ENCODE measurements at places on chromosomes 5 and 9.

DNA sequence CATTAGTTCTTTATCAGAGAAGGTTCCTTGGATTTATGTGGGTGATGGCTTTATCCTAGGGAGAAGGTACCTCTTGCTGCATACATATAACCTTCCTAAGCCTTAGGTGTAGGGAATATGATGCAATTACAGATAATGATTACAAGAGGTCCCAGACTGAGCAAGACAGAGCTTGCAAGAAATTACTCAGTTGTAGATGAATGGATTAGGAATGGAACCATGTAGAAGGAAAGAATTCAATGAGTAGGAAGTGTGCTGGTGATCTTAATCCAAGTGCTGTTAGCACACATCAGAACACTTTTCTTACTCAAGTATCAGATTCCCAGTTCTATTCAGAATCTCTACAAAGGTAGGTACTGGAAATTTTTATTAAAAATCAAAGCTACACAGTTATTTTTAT lies 2.5 kb downstream of the OR13F1 start:
- no peak for DNase-seq

- no peak for DNase-seq
These were observed 185.8 kb downstream of the CD180 start for GRCh38 chr5:67010684-67011409.

DNA sequence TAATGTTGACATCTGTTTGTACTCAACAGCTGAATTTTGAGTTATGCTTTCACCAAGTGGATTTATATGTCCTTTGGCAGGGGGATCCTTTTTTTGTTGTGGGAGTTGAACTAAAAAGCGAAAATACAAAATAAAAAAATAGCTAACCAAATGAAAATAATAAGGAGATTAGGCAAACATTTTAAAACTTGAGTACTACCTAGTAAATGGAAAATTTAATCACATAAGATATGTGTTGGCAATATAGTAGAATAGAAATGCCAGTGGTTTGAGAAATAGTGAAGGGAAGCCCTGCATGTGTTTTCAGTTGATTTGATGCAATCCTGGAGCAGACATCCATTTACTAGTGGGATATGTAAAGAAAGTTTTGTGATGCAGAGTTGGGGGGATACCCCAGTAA lies 98.0 kb downstream of the RASGRF2 start:
- DNase-seq: no peak

- no peak for DNase-seq
These were observed 16.3 kb upstream of the SPINK4 start for GRCh38 chr9:33223696-33224095.

DNA sequence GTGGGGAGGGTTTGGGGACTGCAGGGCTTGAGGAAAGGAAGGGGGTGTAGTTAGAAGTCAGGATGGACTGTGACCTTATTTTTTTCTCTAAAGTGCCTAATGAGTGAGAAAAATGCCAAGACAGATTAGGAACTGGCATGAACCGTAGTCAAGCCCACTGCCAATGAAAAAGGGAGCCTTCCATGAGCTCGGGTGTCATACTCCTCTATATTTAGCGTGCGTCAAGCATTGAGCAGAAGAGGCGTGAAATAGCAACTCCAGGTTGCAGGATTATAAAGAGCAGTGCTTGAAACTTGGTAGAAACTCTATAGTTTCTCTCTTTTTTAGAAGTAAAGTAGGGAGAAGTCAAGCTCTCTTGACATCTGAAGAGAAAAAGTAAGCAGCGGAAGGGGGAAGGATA lies 1.8 kb downstream of the SGCD start:
- DNase-seq: no peak

GRCh38 chr9:27112235-27112634 lies 3.2 kb downstream of the TEK start:
- DNase-seq: no peak

- no peak for DNase-seq
These were observed 372.4 kb downstream of the SEMA5A start for GRCh38 chr5:9173281-9174048.

GRCh38 chr9:121266906-121267650 lies 884 bp upstream of the GSN start:
- DNase-seq: no peak

DNA sequence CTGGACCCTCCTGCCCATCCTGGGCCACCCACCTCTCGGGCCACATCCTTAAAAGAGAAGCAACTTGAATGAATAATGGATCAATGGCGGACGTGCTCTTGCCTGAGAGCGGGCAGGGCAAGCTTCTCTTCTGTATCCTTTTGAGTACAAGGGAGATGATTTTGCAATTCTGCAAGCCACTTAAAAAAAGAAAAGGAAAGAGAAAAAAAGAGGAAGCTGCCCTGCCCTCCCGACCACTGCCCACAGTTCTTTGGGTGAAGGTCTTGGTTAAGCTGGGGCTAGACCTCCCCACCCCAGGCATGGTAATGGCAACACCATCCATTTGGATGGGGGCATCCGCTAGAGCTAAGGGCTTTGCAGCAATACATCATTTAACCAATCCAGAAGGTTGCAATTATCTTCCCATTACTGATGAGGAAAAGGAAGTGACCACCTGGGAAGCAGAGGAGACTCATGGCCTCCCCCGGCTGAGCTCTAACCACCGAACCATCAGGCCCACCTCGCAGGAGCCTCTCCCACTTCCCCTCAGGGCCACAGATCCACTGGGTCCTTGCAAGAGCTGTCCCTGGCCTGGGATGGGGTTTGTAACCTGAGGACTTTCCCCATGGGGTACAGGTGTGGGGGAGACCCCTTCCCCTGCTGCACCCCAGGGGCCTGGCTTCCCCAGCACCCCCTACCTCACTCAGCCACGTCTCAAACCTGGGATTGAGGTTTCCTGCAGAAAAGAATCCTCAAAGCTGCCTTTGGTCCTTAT lies 27.8 kb upstream of the LAMC3 start:
- no peak for DNase-seq

GRCh38 chr5:123097871-123098735 lies 9.1 kb downstream of the PRDM6 start:
- no peak for DNase-seq

DNA sequence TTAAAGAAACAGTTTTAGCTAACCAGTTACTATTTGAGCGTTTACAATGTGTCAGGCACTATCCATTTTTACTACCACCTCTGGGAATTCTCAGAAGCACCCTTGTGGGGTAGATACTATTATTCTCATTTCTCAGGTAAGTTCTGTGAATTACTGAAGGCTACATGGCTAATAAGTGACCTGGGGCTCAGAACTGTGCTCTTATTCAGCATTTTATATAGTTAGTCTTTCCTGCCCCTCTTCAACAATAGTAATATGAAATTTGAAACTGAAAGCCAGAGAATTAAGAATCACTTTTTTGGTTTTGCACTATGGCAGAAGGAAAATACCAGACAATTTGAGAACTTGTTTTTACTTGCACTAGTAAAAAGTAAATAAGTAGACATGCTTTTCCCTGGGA lies 11.8 kb downstream of the ELL2 start:
- DNase-seq: no peak

GRCh38 chr9:69324549-69325401 lies at the start of gene ENTREP1:
Gene ENTREP1, plus strand, starts transcription at chr9:69325215. Its CDS starts 95 bp downstream, at chr9:69325310.
- DNase-seq: no peak

- no peak for DNase-seq
These were observed 431 bp downstream of the BNC2 start for GRCh38 chr9:16869882-16870595.

DNA sequence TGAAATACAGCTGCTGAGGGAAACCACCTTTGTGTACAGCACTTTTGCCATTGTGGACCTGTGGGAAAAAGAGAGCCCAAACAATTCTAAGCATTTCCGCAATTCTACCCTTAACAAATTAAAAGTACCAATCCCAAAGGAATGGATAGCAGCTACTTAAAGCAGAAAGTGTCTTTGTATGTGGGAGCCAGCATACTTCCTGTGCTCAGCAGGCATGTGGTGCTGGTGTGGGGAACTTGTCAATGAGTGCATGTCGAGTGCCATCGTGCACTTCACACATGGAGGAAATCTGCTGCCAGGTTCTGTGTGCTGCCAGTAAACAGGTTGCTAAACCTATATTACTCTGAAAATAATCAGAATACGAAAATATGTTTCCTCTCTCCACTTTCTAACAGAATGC lies 399.0 kb downstream of the LRRC70 start:
- no peak for DNase-seq

Data from GOT3 (cell line).